ENCODE measurements at places on chromosomes 11 and 22.

DNA sequence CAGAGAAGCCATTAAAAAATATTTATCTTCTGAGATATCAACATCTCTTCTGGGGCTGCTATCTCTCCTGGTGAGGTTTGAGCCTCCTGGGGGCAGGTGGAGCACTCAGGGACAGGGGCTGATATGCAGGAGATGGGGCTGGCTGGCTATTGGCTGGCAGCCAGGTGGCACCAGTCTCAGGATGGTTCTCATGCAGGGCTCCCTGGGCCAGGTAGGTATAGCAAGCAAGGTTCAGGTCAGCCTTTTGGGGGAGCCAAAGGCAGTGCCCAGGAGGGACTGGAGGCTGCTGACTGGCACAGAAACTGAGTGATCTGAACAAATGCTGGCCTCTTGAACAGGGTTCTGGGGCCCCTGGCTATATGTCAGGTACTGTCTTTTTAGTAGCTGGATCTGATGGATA is 29.7 kb upstream of the EMSY start:
- no peak for DNase-seq

DNA sequence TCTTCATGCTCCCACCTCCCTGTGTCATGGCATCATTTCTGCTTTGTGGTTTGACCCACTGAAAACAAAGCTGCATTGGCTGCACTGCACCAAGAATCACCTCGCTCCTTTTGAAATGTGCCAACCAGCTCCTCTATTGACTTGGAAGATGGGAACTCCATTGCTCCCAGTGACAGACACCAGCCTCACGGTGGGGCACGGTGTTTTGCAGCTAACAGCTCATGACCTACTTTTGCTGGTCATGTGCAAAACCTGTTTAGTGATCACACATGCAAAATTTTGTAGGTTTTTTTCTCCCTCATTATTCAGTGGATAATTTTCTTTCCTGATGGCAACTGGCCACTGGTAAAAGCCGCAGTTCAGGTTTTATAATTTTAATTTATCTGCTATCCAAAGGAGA is 36.8 kb downstream of the ARFGAP2 start:
- no peak for DNase-seq

DNA sequence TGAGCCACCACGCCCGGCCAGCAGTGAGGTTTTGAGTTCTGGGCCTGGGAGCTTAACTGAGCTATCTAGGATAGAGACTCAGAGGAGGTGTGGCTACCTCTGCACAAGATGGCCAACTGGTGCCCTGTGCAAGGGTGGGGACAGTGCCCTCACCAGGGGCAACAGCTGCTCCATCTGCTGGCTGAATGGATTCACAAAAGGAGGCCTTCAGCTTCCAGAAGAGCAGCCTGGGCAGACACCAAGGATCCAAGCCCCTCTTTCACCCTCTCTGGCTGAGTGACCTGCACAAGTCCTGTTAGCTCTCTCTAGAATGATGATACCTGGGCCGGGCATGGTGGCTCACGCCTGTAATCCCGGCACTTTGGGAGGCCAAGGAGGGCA is 33.5 kb upstream of the BAIAP2L2 start:
- no peak for DNase-seq

- DNase-seq: no peak
Measured at GRCh38 chr11:9755561-9756185, 91.8 kb downstream of the SWAP70 start.

GRCh38 chr11:65053827-65054508 is 4.4 kb downstream of the NAALADL1 start:
- no peak for DNase-seq

GRCh38 chr11:2892215-2892966 is 6.8 kb upstream of the CDKN1C start:
- DNase-seq: no peak

DNA sequence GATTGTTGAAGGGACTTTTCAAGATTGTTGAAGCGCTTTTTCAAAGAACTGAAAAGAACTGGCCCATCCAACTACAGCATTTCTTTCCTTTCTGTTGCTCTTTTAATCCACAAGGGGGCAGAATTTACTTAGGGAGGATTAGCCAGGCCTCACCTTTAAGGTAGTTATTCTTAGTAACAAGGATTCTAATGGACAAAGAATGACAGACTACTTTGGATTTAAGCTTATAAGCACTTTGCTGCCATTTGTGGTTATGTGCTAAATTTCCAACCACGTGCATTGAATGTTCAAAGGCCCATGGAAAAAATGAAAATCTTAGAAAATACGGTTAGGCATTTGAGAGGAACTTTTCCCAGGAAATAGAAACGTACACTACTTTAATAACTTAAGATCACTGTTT is 49.5 kb upstream of the HSPA8 start:
- no peak for DNase-seq

- DNase-seq: no peak
Measured at GRCh38 chr11:19574916-19575315, 137.7 kb upstream of the NAV2 start.

- no peak for DNase-seq
Measured at GRCh38 chr11:2173150-2173693, 1.6 kb upstream of the TH start.

DNA sequence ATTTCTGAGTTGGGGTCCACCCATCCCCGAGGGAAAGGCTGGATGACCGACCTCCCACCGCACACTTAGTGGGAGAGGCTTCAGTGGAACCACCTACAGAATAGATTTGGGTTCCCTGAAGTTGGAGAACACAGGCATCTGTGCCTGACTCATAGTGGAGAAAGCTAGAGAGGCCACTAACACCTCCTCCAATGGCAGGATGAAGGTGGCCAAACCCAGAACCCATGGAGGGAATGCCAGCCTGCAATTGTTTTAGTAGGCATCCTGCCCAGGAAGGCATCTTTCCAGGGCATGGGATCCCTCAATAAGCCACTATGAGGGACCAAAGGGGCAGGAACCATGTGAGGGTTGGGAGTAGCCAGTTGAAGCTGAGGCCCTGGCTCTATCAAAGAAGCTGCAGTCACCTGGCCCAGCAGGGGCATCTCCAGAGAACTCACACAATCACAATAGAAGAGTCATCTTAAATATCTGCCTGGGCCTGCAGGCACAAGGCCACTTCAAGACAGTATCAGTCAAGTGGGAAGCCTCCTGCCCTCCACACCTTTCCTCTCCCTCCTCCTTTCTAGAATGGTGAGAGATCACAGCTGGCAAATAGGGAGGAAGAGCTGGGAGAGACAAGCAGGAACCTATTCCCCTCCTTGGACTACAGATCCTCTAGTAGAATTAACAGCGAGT is 124.1 kb upstream of the CSNK2A3 start:
- no peak for DNase-seq

GRCh38 chr11:73055655-73056354 is 86.3 kb downstream of the FCHSD2 start:
- DNase-seq: no peak

DNA sequence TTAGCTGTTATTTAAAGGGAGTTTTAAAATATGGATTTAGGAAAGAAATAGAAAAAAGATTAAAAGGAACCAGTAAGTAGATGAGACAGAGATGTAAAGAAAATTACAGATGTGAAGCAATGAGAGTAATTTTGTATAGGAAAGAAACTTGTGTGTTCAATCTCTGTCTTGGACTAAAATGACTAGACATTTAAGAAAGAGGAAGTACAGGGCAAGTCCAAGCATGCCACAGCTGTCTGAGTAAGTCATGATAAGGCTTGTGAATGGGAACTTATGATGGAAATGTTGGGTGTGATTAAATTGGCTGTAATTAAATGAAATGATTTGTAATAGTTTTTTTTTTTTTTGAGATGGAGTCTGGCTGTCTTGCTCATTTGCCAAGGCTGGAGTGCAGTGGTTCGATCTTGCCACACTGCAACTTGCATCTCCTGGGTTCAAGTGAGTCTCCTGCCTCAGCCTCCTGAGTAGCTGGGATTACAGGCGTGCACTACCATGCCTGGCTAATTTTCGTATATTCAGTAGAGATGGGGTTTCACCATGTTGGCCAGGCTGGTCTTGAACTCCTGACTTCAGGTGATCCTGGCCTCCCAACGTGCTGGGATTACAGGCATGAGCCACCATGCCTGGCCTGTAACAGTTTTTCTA is 5.9 kb upstream of the ACY3 start:
- DNase-seq: no peak

- no peak for DNase-seq
Measured at GRCh38 chr22:19902245-19902715, 39.3 kb upstream of the COMT start.

- no peak for DNase-seq
Measured at GRCh38 chr11:66950112-66950535, 8.1 kb downstream of the PC start.

DNA sequence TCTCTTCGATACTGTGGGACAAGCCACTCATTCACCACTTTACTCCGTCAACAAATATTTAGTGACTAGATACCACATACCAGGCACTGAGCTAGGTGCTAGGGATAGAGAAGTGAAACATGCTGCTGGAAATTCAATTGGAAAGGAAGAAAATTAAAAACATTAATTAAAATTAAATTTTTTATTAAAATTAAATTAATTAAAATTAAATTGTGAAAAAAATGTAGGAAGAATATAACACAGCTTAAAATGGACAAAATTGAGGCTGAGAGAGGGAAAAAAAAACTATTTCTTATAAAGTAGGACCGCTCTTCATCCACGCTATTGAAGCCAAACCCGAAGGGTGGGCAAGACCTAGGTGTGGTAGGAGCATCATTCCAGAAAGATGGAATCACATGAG is 23.6 kb upstream of the LRRC55 start:
- DNase-seq: no peak

- DNase-seq: no peak
Measured at GRCh38 chr11:95933594-95933993, 9.7 kb upstream of the MTMR2 start.

- DNase-seq: no peak
Measured at GRCh38 chr11:20089367-20089766, 70.9 kb downstream of the DBX1 start.

Measured in esophagus muscularis mucosa (tissue), 4 donors.